ENCODE measurements at places on chromosomes 16 and 17. TPM values are rescaled to one million over a fixed set of nuclear protein-coding genes. Genes with fewer than 3 reads are reported as not detected.

GRCh38 chr17:14245002-14245401, 8.3 kb upstream of the CDRT15 start:
- no peaks in the 10 kb centered on the region for H3K4me1 ChIP-seq
- no peaks in the 10 kb centered on the region for H3K27me3 ChIP-seq
- DNase-seq: no peak

GRCh38 chr17:68621065-68621464, 19.9 kb upstream of the FAM20A start:
- H3K27ac ChIP-seq: no peak overlapping the region
- H3K4me3 ChIP-seq: no peak overlapping the region
- H3K27me3 ChIP-seq: peaks cover 33% of the 10 kb centered on the region
- H3K4me1 ChIP-seq: no peaks in the 10 kb centered on the region
- no peak for DNase-seq

GRCh38 chr16:84948851-84949610, 62.3 kb downstream of the ZDHHC7 start:
- no peak overlapping the region for H3K4me3 ChIP-seq
- DNase-seq: no peak
- no peaks in the 10 kb centered on the region for H3K36me3 ChIP-seq

DNA sequence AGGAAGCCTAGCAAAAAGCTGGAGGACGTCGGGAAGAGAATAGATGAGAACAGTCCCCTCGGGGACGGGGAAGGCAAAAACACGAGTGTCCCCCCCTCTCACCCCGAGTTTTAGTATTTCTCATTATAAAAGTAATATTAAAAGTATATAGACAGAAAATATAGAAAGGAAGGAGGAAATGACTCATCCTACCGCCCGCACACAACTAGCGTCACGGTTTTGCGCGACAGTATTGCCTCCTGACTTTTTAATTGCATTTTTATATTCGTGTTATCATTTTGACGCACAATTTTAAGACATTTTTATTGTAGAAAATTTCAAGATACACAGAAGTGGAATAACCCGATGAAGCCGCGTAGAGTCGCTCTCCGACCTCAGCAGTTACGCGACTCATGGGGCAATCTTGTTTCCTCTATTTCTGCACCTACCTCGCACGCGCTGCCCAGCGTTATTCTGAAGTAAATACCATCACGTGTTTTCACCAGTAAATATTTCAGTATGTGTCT, 652 bp upstream of the SLC25A19 start:
- peak overlapping the region; percentile 100 for H3K27ac ChIP-seq
- peak; percentile 80 for DNase-seq
- H3K27me3 ChIP-seq: no peaks in the 10 kb centered on the region
- H3K4me1 ChIP-seq: peaks cover 31% of the 10 kb centered on the region

The SOST gene
- not detected for total RNA-seq

GRCh38 chr17:32266051-32266388, 388 bp downstream of the RHBDL3 start:
- DNase-seq: no peak
- H3K27me3 ChIP-seq: peaks cover 79% of the 10 kb centered on the region
- H3K27ac ChIP-seq: no peak overlapping the region
- H3K4me1 ChIP-seq: peaks cover 18% of the 10 kb centered on the region
- H3K4me3 ChIP-seq: no peak overlapping the region

- H3K36me3 ChIP-seq: peaks cover 59% of the 10 kb centered on the region
- H3K4me1 ChIP-seq: peaks cover 71% of the 10 kb centered on the region
- peak overlapping the region; percentile 100 for H3K4me3 ChIP-seq
- DNase-seq: peak; percentile 56
- no peaks in the 10 kb centered on the region for H3K27me3 ChIP-seq
Measured at GRCh38 chr16:3068487-3068886, 3.0 kb downstream of the IL32 start.

Measured in activated CD4-positive, alpha-beta memory T cell treated with anti-CD3 and anti-CD28 coated beads, Interleukin-2, amount 10 ng/mL, durations not matched to agents 7 days and 5 days (primary cell).